ENCODE measurements at places on chromosomes 16 and 17. TPM values are rescaled to one million over a fixed set of nuclear protein-coding genes. Genes with fewer than 3 reads are reported as not detected.
A peak's percentile ranks its signal among the peaks of the same experiment; 100 is the strongest.

GRCh38 chr17:76382351-76382802, 2.0 kb upstream of the SPHK1 start:
- H3K4me1 ChIP-seq: peaks cover 35% of the 10 kb centered on the region
- no peak overlapping the region for H3K27ac ChIP-seq
- H3K4me3 ChIP-seq: no peak overlapping the region
- H3K27me3 ChIP-seq: peaks cover 15% of the 10 kb centered on the region
- DNase-seq: peak; percentile 64

DNA sequence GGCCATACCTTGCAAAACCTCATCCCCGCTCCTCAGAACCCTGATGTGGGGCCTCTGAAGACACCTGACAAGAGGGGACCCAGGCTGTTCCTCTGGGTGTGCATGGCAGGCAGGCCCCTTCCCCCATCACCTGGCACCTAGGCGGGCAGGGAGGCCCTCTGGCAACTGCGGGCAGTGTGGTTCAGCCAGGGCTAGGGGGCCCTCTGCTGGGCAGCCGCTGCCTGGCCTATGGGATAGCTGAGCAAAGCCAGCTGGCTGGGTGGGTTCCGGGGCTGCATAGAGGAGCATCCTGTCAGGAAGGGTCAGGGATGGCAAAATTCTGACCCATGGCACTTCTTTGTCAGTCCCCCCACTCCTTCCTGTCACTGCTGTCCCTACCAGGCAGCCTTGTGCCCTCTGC, 228.7 kb upstream of the ASIC2 start:
- H3K4me1 ChIP-seq: peaks cover 5% of the 10 kb centered on the region
- no peak overlapping the region for H3K27ac ChIP-seq
- no peaks in the 10 kb centered on the region for H3K36me3 ChIP-seq
- no peak overlapping the region for H3K4me3 ChIP-seq
- no peaks in the 10 kb centered on the region for H3K27me3 ChIP-seq

GRCh38 chr17:4945176-4945943, 3.0 kb downstream of the PFN1 start:
- H3K4me3 ChIP-seq: no peak overlapping the region
- DNase-seq: peak; percentile 82
- H3K4me1 ChIP-seq: peaks cover 31% of the 10 kb centered on the region
- peak overlapping the region; percentile 100 for H3K27ac ChIP-seq
- H3K27me3 ChIP-seq: no peaks in the 10 kb centered on the region

GRCh38 chr16:73006026-73006425, 41.9 kb downstream of the ZFHX3 start:
- H3K27me3 ChIP-seq: no peaks in the 10 kb centered on the region
- H3K4me1 ChIP-seq: no peaks in the 10 kb centered on the region
- no peaks in the 10 kb centered on the region for H3K36me3 ChIP-seq
- H3K27ac ChIP-seq: no peak overlapping the region

DNA sequence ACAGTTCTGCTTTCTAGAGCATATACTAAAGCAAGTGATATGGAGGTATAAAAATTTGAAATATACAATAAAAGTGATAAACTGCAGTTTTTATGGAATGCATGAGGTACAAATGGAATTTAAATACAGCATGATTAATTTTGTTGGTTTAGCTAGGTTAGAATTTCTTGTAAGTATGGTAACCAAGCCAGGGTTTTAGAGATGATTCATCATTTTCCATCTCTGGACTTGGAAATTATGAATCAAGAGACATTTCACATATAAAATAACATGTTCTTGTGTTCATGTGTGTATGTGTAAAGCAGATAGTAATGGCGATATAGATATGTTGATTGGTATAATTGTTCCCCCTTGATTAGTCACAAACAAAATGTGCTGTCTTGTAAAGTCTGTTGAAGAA, 1219.8 kb downstream of the CDH8 start:
- H3K27ac ChIP-seq: no peak overlapping the region
- H3K36me3 ChIP-seq: no peaks in the 10 kb centered on the region
- H3K4me3 ChIP-seq: no peak overlapping the region
- DNase-seq: no peak
- no peaks in the 10 kb centered on the region for H3K27me3 ChIP-seq

GRCh38 chr16:87541147-87541871, 48.5 kb upstream of the ZCCHC14 start:
- no peak overlapping the region for H3K4me3 ChIP-seq
- H3K27ac ChIP-seq: peak overlapping the region; percentile 21
- H3K36me3 ChIP-seq: no peaks in the 10 kb centered on the region
- peaks cover 4% of the 10 kb centered on the region for H3K4me1 ChIP-seq
- no peaks in the 10 kb centered on the region for H3K27me3 ChIP-seq

TBC1D3K gene
- not detected for total RNA-seq

CRISPLD2 gene
- total RNA-seq: 281 TPM

LAT gene
- total RNA-seq: 1.00 TPM

- DNase-seq: no peak
- peak overlapping the region; percentile 90 for H3K27ac ChIP-seq
- no peaks in the 10 kb centered on the region for H3K36me3 ChIP-seq
- no peaks in the 10 kb centered on the region for H3K27me3 ChIP-seq
- H3K4me3 ChIP-seq: no peak overlapping the region
These were observed 35.3 kb downstream of the HIC1 start for GRCh38 chr17:2090210-2090641.

TMC6 gene
- total RNA-seq: 20.9 TPM

GRCh38 chr17:15194859-15195277, 70.3 kb downstream of the PMP22 start:
- H3K4me3 ChIP-seq: no peak overlapping the region
- no peaks in the 10 kb centered on the region for H3K27me3 ChIP-seq
- no peak overlapping the region for H3K27ac ChIP-seq
- no peaks in the 10 kb centered on the region for H3K36me3 ChIP-seq
- no peaks in the 10 kb centered on the region for H3K4me1 ChIP-seq
- no peak for DNase-seq

KRTAP1-5 gene
- total RNA-seq: not detected

GRCh38 chr16:53542283-53542682, 39.3 kb upstream of the AKTIP start:
- no peaks in the 10 kb centered on the region for H3K36me3 ChIP-seq
- DNase-seq: no peak
- H3K4me3 ChIP-seq: no peak overlapping the region
- H3K27ac ChIP-seq: no peak overlapping the region

PCGF2 gene
- total RNA-seq: 8.7 TPM

MMP28 gene
- 18.0 TPM for total RNA-seq

- H3K27ac ChIP-seq: no peak overlapping the region
- H3K4me3 ChIP-seq: no peak overlapping the region
- DNase-seq: peak; percentile 5
These were observed 33.4 kb downstream of the ACSM2A start for GRCh38 chr16:20484726-20485125.

GRCh38 chr17:15411384-15412198, 55.8 kb downstream of the CDRT4 start:
- peaks cover 4% of the 10 kb centered on the region for H3K4me1 ChIP-seq
- H3K36me3 ChIP-seq: no peaks in the 10 kb centered on the region
- peak overlapping the region; percentile 36 for H3K27ac ChIP-seq
- H3K27me3 ChIP-seq: no peaks in the 10 kb centered on the region

HOXB13 gene
- 0.20 TPM for total RNA-seq

CCL11 gene
- total RNA-seq: 0.40 TPM

GRCh38 chr17:33154869-33155455, 138.1 kb downstream of the ASIC2 start:
- DNase-seq: no peak
- H3K27ac ChIP-seq: no peak overlapping the region
- no peaks in the 10 kb centered on the region for H3K36me3 ChIP-seq
- no peaks in the 10 kb centered on the region for H3K4me1 ChIP-seq
- peaks cover 8% of the 10 kb centered on the region for H3K27me3 ChIP-seq

DNA sequence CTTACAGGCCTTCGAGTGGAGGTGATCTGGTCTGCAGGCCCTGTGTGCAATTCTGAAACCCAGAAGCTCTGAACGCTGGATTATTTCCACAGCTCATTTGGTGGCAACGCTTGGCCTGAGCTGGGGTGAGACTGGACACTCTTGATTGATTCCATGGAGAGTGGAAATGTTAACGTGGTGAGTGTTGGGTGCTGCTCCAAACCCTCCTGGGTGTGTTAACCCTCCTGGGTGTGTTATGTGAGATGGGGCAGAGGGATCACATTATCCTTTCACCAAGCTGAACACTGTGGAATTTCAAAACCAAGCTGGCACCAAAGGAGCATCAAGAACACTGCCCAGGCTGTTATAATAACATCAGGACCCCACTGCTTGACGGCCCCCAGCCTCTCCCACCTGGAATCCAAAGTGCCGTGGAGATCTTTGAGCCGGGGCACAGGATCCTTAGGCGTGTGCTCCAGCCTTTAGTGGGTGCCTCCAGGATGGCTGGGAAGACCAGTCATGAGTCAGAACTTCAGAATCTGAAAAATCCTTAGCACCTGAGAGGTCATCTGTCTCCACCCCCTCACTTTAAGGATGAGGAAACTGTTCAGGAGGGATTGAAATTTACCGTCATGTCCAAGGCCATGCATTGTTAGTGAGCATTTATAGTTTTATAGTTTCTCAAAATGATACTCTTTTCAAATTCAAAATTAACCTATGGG, 75.0 kb downstream of the RPTOR start:
- DNase-seq: peak; percentile 32
- no peaks in the 10 kb centered on the region for H3K4me1 ChIP-seq
- no peaks in the 10 kb centered on the region for H3K36me3 ChIP-seq
- H3K27me3 ChIP-seq: no peaks in the 10 kb centered on the region
- H3K27ac ChIP-seq: no peak overlapping the region
- H3K4me3 ChIP-seq: no peak overlapping the region

DNA sequence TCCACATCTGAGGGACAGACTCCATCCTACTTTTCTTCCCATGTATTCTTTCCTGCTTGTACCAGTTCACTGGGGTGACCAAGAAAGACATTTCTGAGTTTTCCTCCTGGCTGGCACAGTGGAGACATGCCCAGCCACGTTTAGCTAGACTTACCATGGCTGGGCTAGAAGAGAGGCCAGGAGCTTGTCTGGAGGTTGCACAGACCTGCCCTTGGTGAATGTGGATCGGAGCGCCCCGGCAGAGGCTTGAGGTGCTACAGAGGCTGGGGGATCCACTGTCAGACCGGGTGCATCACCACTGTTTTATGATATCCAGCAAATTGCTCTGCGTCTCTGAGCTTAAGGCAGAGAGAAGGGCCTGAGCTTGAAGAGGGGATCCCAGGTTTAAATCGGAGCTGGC, 3.5 kb downstream of the IL4R start:
- H3K4me3 ChIP-seq: no peak overlapping the region
- no peak overlapping the region for H3K27ac ChIP-seq
- peaks cover 23% of the 10 kb centered on the region for H3K4me1 ChIP-seq

DNA sequence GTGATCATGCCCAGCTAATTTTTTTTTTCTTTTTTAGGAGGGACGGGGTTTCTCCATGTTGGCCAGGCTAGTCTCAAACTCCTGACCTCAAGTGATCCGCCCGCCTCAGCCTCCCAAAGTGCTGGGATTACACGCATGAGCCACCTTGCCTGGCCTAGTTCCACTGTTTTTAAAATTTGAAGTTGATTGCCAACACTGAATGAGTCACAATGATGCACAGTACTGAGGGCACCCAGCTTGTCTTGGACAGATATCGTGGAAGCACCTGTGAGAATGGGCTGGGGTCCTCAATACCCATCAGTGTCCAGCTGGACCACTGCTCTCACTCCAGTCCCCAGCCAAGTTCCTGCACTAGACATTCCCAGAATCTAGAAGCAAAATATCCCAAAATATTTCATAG, 2.5 kb downstream of the KNOP1 start:
- DNase-seq: no peak
- H3K36me3 ChIP-seq: no peaks in the 10 kb centered on the region
- H3K27ac ChIP-seq: no peak overlapping the region
- H3K27me3 ChIP-seq: no peaks in the 10 kb centered on the region

HSPB9 gene
- not detected for total RNA-seq

DNA sequence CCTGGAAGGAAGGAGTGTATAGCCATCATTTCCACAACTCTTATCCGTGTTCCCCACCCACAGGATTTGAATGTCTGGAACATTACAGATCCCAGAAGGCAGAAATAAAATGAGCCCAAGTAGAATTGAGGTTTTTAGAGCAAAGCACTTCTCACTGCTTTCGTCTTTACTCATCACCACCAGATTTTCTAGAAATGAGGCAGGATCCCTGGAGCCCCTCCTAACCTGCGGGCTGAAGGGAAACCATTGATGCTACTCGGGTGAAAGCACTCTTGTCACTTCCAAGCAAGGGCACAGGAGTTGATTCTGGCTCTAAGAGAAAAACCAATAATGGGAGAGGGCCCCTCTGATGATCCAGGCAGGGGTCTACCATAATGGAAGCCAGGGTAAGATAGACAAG, 2.8 kb upstream of the ALDOC start:
- no peaks in the 10 kb centered on the region for H3K4me1 ChIP-seq
- no peaks in the 10 kb centered on the region for H3K36me3 ChIP-seq
- H3K4me3 ChIP-seq: no peak overlapping the region
- H3K27ac ChIP-seq: no peak overlapping the region
- no peak for DNase-seq

- H3K36me3 ChIP-seq: no peaks in the 10 kb centered on the region
- DNase-seq: peak; percentile 79
- no peak within 1 kb of the TSS for H3K27ac ChIP-seq
- H3K4me3 ChIP-seq: peak within 1 kb of the TSS; percentile 43
- peaks cover 3% of the 10 kb centered on the region for H3K27me3 ChIP-seq
- peaks cover 7% of the 10 kb centered on the region for H3K4me1 ChIP-seq
These were observed at the start of gene NDRG4 for GRCh38 chr16:58499615-58500351. TSS of gene NDRG4 (plus strand) at chr16:58500143. CDS start at chr16:58500249, 106 bp downstream.

GRCh38 chr16:88651276-88651988, 579 bp upstream of the CYBA start:
- H3K4me1 ChIP-seq: peaks cover 15% of the 10 kb centered on the region
- H3K27ac ChIP-seq: peak overlapping the region; percentile 91
- DNase-seq: peak; percentile 73
- H3K36me3 ChIP-seq: no peaks in the 10 kb centered on the region

ZNF785 gene
- 11.7 TPM for total RNA-seq

DNA sequence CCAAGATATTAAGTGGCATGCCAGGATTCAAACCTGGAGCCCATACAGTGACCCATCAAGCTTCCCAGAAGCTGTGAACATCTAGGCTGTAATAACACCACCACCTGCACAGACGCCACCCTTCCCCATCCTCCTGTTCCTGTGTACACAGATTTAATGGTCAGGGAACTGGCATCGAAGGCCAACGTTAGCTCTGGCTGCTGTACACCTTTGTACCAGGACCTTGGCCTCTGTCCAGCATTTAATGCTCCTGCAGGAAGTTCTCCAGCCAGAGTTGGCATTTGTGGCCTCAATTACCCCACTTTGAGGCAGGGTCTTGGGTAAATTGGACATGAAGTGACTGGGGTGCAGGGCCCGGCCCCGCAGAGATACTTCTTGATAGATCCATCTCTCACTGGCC, 49.3 kb downstream of the SCNN1B start:
- peaks cover 20% of the 10 kb centered on the region for H3K27me3 ChIP-seq
- H3K27ac ChIP-seq: no peak overlapping the region
- no peak for DNase-seq
- no peaks in the 10 kb centered on the region for H3K36me3 ChIP-seq
- no peaks in the 10 kb centered on the region for H3K4me1 ChIP-seq
- H3K4me3 ChIP-seq: no peak overlapping the region

DNA sequence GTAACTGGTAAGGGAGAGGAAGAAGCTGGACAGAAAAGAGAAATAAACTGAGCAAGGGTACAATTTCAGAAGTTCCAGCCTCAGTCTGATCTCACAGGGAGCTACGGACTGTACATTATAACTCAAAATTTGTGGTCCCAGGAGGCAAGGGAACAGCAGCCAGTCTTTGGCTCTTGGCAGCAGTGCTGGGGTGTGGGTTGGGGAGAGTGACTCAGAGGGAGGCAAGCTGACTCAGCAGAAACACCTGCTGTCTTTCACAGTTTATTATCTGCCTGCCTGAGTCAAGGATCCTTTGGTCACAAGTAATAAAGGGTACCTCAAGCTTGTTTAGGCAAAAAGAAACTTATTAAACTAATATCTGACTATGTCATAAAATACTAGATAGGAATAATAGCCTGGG, 73.5 kb upstream of the KIF2B start:
- H3K36me3 ChIP-seq: no peaks in the 10 kb centered on the region
- H3K27ac ChIP-seq: no peak overlapping the region
- H3K27me3 ChIP-seq: no peaks in the 10 kb centered on the region
- peak; percentile 51 for DNase-seq
- peaks cover 4% of the 10 kb centered on the region for H3K4me1 ChIP-seq

All from hepatocyte (in vitro differentiated cells).